ENCODE measurements at places on chromosomes 5 and 9. TPM values are rescaled to one million over a fixed set of nuclear protein-coding genes. Genes with fewer than 3 reads are reported as not detected.

GRCh38 chr9:73049280-73049679 is 96.4 kb upstream of the ALDH1A1 start:
- no peak overlapping the region for H3K4me3 ChIP-seq
- no peaks in the 10 kb centered on the region for H3K36me3 ChIP-seq
- no peak for DNase-seq
- no peaks in the 10 kb centered on the region for H3K27me3 ChIP-seq
- no peaks in the 10 kb centered on the region for H3K4me1 ChIP-seq

DNA sequence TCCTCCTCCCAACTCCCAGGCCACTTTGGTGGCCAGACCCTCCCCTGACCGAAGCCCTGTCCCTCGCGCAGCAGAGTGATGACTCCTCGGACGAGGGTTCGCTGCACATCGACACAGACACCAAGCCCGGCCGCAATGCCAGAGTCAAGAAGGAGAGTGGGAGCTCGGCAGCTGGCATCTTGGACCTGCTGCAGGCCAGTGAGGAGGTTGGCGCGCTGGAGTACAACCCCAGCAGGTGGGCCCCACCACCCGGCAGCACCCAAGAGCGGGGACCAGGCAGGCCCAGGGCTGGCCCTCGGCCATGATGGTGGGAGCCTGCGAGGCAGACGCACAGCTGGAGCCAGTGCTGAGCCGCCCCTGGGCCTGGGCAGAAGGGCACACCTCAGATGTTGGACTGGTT is 90.6 kb downstream of the PHF2 start:
- H3K27me3 ChIP-seq, result no peaks in the 10 kb centered on the region
- H3K4me3 ChIP-seq, result no peak overlapping the region
- H3K36me3 ChIP-seq, result peaks cover 37% of the 10 kb centered on the region
- DNase-seq, result no peak

DNA sequence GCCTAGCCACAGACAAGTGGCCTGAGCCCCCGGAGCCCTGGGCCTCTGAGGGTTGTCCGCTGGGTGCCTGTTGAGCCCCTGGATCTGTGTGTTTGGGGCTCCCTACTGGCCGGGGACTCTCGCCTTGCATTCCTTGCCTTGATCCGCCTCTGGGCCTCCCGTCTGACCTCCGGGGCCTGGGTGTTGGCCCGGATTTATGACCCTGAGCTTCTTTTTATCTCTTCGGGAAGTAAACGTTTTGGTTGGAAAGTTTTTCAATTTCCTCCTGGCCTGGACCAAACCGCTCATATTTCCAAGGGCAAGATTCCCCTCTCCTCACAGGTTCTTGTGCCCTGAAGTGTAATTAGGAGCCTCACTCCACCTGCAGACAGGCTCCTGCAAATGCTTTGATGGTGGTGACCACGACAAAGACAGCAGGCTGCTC is 69.3 kb upstream of the EGFLAM start:
- no peak for DNase-seq
- H3K27ac ChIP-seq, result no peak overlapping the region
- no peak overlapping the region for H3K4me3 ChIP-seq
- no peaks in the 10 kb centered on the region for H3K36me3 ChIP-seq

- H3K27me3 ChIP-seq, result no peaks in the 10 kb centered on the region
- DNase-seq, result no peak
- H3K4me3 ChIP-seq, result no peak overlapping the region
- H3K36me3 ChIP-seq, result no peaks in the 10 kb centered on the region
- H3K27ac ChIP-seq, result no peak overlapping the region
- no peaks in the 10 kb centered on the region for H3K4me1 ChIP-seq
Measured at GRCh38 chr5:117055517-117055916, 480.9 kb upstream of the SEMA6A start.

GRCh38 chr9:124266139-124266825 is 8.5 kb downstream of the NEK6 start:
- H3K36me3 ChIP-seq, result no peaks in the 10 kb centered on the region
- H3K4me1 ChIP-seq, result no peaks in the 10 kb centered on the region
- no peak for DNase-seq
- no peaks in the 10 kb centered on the region for H3K27me3 ChIP-seq
- H3K27ac ChIP-seq, result no peak overlapping the region

GRCh38 chr5:180338001-180338707 is 15.0 kb downstream of the GFPT2 start:
- no peak overlapping the region for H3K4me3 ChIP-seq
- no peak overlapping the region for H3K27ac ChIP-seq
- peaks cover 34% of the 10 kb centered on the region for H3K36me3 ChIP-seq
- DNase-seq, result no peak

DNA sequence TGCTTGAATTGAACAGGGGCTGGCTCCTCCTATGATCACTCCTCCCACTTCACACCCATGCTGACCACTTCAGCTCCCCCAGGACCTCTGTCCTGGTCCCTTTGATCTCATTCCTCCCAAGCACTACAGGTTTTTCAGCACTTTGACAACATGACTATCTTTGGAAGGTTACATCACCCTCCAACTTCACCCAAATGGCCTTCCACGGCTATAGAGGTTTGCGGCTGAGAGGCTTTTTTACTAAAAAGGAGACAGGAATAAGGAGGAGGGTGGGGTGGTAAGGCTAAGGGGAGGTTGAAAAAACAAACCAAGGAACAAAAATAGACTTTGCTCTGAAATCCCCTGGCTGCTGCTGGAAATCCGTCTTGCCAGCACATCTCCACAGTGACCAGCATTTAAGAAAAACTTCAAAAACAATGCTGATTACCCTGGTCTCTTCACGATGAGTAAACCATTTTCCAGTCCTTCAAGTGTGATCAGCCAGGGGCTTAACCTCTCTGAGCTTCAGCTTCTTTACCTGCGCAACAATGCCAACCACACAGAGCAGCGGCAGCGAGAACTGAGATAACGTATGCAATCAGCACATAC is 102.7 kb downstream of the DPYSL3 start:
- H3K27me3 ChIP-seq, result no peaks in the 10 kb centered on the region
- H3K36me3 ChIP-seq, result peaks cover 3% of the 10 kb centered on the region
- no peaks in the 10 kb centered on the region for H3K4me1 ChIP-seq
- no peak overlapping the region for H3K4me3 ChIP-seq

DNA sequence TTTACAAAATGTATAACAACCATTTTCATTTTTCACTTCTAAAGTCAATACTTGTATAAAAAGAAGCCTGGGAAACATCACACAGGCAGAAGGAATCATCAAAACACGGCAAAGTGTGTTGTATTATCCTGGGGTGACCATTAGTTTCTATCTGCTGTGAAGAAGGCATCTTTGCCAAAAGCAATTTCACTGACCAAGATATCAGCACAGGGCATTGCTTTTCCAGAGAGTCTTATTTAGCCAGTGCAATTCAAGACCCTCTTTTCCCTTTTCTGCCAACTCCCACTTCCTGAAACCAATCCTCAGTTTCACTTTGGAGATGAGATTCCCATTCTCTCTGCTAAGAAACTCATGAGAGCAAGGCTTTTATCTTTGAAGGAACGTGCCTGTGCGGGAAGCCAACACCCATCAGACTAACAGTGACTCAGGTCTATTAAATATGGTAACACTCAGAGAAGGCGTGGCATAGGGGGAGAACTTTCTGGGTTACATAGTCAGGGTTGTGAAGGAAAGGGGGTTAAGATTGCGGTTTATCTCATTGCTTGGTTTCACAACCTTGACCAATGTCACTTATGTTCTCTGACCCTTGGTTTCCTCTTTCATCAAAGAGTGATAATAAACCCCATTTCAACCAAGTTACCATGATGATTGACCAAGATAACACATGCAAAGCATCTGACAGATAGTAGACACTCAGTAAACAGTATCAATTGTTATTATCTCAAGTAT is 666.9 kb upstream of the KLF4 start:
- DNase-seq, result no peak
- H3K4me3 ChIP-seq, result no peak overlapping the region
- H3K36me3 ChIP-seq, result no peaks in the 10 kb centered on the region
- no peaks in the 10 kb centered on the region for H3K4me1 ChIP-seq
- H3K27me3 ChIP-seq, result no peaks in the 10 kb centered on the region

- H3K36me3 ChIP-seq, result no peaks in the 10 kb centered on the region
- no peak overlapping the region for H3K27ac ChIP-seq
- no peak overlapping the region for H3K4me3 ChIP-seq
- no peaks in the 10 kb centered on the region for H3K27me3 ChIP-seq
- no peak for DNase-seq
Measured at GRCh38 chr5:167908606-167909005, 382.8 kb upstream of the WWC1 start.

- H3K4me3 ChIP-seq, result no peak overlapping the region
- peaks cover 4% of the 10 kb centered on the region for H3K36me3 ChIP-seq
- no peaks in the 10 kb centered on the region for H3K4me1 ChIP-seq
- no peaks in the 10 kb centered on the region for H3K27me3 ChIP-seq
Measured at GRCh38 chr9:3263698-3264097, 262.1 kb downstream of the RFX3 start.

DNA sequence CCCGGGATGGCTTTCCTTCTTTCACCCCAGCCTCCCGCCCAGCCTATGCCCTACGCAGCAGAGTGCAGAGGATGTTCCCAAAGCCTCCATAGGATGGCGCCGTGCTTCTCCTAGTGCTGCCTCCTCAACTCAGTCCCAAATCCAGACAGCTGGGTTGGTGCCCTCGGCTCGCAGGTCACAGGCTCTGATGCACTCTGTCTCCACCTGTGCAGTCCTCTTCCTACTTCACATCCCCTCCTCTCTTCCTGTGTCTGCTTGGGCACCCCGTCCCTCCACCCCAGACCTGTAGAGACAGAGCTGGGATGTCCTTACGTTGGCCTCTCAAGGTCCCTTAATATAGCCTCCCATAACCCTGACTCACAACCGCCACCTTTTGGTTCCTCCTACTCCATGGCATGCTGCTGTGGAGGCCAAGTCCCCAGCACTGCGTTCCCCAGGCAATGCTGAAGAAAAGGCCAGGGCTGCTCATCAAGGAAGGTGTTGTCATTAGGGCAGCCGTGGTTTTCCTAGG is 314.4 kb downstream of the GADD45G start:
- no peaks in the 10 kb centered on the region for H3K36me3 ChIP-seq
- no peak overlapping the region for H3K4me3 ChIP-seq
- no peaks in the 10 kb centered on the region for H3K4me1 ChIP-seq
- H3K27ac ChIP-seq, result no peak overlapping the region
- peak; percentile 58 for DNase-seq

- H3K27me3 ChIP-seq, result no peaks in the 10 kb centered on the region
- no peak for DNase-seq
- H3K36me3 ChIP-seq, result no peaks in the 10 kb centered on the region
- H3K27ac ChIP-seq, result no peak overlapping the region
Measured at GRCh38 chr5:15539951-15540350, 40.0 kb downstream of the FBXL7 start.

DNA sequence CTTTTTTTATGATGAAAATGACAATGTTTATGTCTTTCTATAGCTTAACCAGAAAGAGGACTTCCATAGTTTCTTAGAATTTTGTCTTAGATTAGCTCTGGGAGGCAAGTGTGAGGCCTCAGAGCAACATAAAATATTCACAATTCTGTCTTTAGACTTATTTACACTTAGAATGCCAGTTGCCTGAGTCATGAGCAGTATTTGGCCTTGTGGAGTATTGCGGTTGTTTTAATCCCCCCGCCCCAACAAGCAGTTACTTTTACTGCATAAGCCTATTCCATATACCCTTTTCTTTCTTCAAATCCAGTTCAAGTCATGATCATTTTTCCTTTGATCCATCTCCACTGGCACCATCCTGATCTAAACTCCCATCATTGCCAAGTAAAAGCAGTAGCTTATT is 198.0 kb upstream of the EGFLAM start:
- H3K27ac ChIP-seq, result no peak overlapping the region
- no peaks in the 10 kb centered on the region for H3K36me3 ChIP-seq
- H3K4me3 ChIP-seq, result no peak overlapping the region
- H3K27me3 ChIP-seq, result no peaks in the 10 kb centered on the region
- H3K4me1 ChIP-seq, result no peaks in the 10 kb centered on the region

DNA sequence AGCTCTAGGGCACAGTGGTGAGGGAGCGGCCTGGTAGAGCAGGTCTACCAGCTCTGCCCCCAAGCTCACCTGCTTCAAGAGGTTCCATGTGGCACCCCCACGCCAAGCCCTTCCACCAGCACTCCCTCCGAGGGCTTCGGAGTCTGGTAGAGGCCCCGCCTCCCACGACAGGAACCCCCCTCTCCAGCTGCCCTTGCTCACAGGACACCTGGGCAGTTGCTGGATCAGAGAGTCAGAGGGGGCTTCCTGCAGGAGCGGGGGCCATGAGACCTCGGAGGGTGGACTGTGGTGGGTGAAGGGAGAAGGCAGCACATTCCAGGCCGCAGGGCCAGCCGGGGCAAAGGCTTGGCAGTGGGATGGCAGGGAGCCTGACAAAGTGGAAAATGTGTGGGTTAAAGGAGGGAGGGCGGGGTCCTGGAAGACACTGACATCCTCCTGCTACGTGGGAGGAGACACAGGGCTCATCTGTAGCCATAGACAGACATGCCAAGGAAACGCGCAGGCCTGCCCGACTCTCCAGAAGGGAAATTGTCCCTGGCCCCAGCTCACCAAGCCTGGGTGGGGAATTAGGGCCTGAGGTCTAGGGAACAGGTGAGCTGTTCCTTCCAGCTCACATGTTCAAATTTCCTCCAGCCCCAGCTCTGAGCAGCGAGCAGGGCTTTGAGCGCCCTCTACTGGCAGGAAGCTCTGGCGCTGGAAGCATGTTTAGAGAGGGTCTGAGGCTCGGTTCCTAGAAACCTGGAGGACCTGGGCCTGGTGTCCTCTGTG is 74.2 kb downstream of the NTNG2 start:
- no peaks in the 10 kb centered on the region for H3K4me1 ChIP-seq
- H3K36me3 ChIP-seq, result no peaks in the 10 kb centered on the region
- no peaks in the 10 kb centered on the region for H3K27me3 ChIP-seq
- no peak overlapping the region for H3K27ac ChIP-seq
- H3K4me3 ChIP-seq, result no peak overlapping the region

GRCh38 chr5:84299959-84300358 is 84.7 kb downstream of the EDIL3 start:
- no peaks in the 10 kb centered on the region for H3K4me1 ChIP-seq
- no peak overlapping the region for H3K27ac ChIP-seq
- no peak for DNase-seq

DNA sequence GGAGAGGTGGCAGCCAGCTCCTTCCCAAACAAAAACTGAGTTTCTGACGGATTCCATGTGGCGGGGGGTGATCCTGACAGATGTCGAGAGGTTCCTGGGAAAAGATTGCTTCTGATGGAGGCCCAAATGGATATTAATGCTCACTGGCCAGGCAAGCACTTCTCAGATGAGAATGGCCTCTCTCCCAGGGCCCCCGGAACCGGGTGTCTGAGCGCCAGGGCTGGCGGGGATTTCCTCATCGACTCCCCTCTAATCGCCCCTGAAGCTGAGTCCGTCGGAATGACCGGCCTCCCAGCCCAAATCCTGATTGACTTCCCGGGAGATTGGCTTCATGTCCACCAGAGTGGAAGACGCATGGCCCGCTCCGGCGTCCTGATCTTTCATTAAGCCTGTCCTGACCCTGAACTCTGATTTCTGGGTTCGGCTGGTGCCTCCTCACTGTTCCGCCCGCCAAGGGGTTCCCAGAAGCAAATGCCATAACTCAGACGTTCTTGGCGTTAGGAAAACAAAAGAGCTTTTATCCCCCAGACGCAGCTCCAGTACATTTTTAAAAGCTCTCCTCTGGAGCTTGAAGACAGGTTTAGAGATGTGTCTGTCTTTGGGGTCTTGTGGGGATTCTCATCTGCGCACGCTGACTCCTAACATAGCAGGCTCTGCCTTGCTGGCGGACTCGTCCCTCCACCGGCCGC is 17.6 kb downstream of the FIBCD1 start:
- H3K4me3 ChIP-seq, result no peak overlapping the region
- H3K4me1 ChIP-seq, result no peaks in the 10 kb centered on the region
- H3K27me3 ChIP-seq, result no peaks in the 10 kb centered on the region

- H3K4me3 ChIP-seq, result no peak overlapping the region
- H3K27ac ChIP-seq, result no peak overlapping the region
- DNase-seq, result no peak
- H3K36me3 ChIP-seq, result peaks cover 40% of the 10 kb centered on the region
- no peaks in the 10 kb centered on the region for H3K4me1 ChIP-seq
Measured at GRCh38 chr9:130892477-130893304, 3.9 kb downstream of the QRFP start.

FOXD4L6 gene
- not detected for total RNA-seq

C5orf52 gene
- total RNA-seq, result not detected

HMGCR gene
- total RNA-seq, result 7.4 TPM

GALNT12 gene
- 0.33 TPM for total RNA-seq

FABP6 gene
- not detected for total RNA-seq

GLDC gene
- total RNA-seq, result not detected

All from right atrium auricular region (tissue), 2 donors.